ENCODE measurements at places on chromosomes 1 and 21.
A peak's percentile ranks its signal among the peaks of the same experiment; 100 is the strongest.

DNA sequence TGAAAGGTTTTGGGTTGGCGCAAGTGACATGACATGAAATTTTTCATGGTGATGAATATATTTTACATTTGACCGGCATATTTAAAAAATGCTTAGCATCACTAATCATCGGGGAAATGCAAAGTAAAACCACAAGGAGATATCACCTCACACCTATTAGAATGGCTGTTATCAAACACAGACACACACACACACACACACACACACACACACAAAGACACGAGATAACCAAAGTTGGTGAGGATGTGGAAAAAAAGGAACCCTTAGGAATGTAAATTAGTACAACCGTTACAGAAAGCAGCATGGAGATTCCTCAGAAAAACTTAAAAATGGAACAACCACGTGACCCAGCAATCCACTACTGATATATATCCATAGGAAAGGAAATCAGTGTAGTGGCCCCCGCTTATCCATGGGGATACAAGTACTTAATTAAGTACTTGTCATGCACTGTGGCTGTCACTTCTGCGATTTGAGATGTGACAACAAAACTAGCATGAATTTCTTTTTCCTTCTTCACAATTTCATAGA is 15.9 kb upstream of the PRELP start:
- no peak for DNase-seq

DNA sequence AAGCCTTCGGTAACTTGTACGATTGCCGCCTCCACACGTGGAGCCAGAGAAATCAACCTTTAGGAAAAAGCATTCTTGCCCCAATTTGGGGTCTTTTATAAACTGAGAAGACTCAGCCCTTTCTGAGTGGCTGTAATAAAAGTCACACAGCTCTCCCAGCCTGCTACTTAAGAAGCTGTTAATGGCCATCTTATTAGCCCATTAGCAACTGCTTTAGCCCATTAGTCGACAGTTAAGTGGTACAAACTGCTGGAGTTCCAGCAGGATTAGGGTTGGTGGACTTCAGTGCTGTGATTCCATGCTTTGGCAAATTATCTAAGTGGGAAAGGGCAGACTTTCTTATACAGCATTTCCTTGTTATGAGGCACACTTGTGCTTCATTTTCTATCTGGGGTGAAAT is 461.3 kb downstream of the RPS6KC1 start:
- DNase-seq: no peak

- no peak for DNase-seq
These were observed 176.8 kb upstream of the PDE4B start for GRCh38 chr1:65615859-65616258.

- no peak for DNase-seq
These were observed 8.1 kb upstream of the MAP1LC3C start for GRCh38 chr1:242006976-242007375.

GRCh38 chr1:17207540-17207939 is 2.6 kb downstream of the PADI1 start:
- no peak for DNase-seq

GRCh38 chr1:11558276-11558675 is 79.3 kb downstream of the DISP3 start:
- DNase-seq: no peak

GRCh38 chr1:998745-998994 is 1.2 kb downstream of the HES4 start:
- no peak for DNase-seq

- DNase-seq: no peak
These were observed 117.7 kb downstream of the NPHP4 start for GRCh38 chr1:5874416-5875110.

DNA sequence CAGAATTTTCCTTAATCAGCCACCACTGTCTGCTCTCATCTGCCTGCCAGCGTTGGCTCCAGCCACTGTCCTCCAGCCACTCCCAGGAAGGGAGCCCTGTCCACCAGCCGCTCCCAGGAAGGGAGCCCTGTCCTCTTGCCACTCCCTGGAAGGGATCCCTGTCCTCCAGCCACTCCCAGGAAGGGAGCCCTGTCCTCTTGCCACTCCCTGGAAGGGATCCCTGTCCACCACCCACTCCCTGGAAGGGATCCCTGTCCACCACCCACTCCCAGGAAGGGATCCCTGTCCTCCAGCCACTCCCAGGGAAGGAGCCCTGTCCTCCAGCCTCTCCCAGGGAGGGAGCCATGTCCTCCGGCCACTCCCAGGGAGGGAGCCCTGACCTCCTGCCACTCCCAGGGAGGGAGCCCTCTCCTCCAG is 726.5 kb downstream of the PTPRU start:
- DNase-seq: no peak

DNA sequence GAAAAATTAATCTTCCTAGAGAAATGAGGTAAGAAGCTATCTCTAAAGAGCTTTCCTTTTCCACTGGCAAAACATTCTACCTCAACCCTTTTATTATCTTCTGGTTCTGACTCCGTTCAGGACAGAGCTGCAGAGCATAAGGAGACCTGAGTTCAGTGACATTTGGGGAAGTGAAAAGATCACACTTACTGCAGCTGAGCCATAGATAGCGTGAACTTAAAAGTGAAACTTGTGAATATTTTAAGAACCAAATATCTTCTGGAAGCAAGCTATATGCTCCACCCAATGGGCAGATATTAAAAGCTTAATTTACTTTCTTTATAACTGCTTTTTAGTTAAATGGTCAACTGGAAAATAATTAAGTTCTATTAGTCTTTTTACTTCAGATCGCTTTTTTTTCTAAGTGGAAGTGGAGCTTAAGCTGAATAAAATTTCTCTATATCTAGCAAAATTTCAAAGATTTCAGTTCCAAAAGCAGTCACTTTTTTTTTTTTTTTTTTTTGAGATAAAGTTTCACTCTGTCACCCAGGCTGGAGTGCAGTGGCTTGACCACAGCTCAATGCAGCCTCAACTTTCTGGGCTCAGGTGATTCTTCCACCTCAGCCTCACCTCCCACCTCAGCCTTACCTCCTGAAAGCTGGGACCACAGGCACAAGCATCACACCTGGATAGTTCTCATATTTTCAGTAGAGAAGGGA is 11.9 kb downstream of the PTPN22 start:
- no peak for DNase-seq

DNA sequence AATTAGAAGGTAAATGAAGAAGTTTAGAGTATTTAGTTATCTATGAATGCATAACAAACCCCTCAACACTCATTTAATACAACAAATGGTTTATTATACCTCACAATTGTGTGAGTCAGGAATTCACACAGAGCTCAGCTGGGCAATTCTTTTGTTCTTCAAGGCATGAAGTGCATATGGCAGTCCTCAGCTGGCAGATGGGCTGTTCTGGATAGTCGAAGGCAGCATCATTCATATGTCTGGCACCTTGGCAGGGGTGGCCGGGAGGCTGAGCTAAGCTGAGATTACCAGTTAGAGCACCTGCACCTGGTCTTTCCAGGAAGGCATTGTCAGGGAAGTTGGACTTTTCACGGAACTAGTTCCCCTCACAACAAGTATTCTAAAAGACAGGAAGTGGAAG is 286.2 kb upstream of the DUSP10 start:
- DNase-seq: no peak

DNA sequence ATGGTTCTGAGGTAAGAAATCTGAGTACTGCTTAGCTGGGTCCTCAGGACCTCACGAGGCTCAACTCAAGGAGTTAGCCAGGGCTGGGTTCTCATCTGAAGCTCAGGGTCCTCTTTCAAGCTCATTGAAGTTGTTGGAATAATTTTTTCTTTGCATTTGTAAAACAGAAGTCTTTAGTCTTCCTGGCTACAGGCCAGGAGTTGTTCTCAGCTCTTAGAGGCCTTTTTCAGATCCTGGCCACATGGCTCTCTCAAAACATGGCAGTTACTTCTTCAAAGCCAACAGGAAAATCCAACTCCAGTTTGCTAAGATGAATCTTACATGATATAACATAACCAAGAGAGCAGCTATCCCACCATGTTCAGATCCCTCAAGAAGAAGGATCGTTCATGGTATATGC is 92.3 kb upstream of the CHODL start:
- DNase-seq: no peak

DNA sequence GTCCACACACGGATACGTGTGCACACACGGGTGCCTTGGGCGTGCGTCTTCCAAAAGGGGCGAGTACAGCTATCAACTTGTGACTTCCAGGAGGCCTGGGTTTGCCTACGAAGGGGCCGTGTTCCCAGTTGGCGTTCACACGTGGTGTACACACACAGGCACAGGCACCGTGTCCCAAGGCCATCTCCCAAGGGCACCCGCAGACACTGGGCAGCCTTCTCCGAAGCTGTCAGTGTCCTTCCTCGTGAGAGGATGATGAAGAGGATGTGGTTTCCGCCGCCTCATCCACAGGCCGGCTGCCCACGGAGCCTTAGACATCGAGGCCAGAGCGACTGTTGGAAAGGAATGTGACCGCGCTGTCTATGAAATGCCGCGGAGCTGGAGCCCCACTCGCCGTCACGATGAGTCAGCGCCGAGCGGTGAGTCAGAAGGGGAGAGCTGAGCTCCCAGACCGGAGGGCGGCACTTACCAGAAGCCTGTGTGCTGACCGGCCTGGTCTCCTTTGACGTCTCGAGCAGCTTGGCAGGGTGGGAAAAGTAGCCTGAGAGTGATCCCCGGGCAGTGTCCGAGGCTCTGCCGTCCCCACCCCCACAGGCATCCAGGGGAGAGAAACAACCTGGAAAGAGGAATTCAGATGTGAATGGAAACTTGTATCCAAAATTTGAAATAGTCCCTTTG is 141.4 kb upstream of the ARHGEF16 start:
- peak; percentile 30 for DNase-seq

- DNase-seq: no peak
These were observed 126.0 kb upstream of the HMCN1 start for GRCh38 chr1:185608177-185608576.

- no peak for DNase-seq
These were observed 46.8 kb downstream of the PTPRU start for GRCh38 chr1:29282924-29283803.

GRCh38 chr1:90273241-90273774 is 278.4 kb downstream of the ZNF326 start:
- no peak for DNase-seq

All from stimulated activated naive CD8-positive, alpha-beta T cell treated with anti-CD3 and anti-CD28 coated beads, Interleukin-15, amount 100 ng/mL, for 72 hours (primary cell).